ENCODE measurements at places on chromosomes 3 and 15.
A peak's percentile ranks its signal among the peaks of the same experiment; 100 is the strongest.

DNA sequence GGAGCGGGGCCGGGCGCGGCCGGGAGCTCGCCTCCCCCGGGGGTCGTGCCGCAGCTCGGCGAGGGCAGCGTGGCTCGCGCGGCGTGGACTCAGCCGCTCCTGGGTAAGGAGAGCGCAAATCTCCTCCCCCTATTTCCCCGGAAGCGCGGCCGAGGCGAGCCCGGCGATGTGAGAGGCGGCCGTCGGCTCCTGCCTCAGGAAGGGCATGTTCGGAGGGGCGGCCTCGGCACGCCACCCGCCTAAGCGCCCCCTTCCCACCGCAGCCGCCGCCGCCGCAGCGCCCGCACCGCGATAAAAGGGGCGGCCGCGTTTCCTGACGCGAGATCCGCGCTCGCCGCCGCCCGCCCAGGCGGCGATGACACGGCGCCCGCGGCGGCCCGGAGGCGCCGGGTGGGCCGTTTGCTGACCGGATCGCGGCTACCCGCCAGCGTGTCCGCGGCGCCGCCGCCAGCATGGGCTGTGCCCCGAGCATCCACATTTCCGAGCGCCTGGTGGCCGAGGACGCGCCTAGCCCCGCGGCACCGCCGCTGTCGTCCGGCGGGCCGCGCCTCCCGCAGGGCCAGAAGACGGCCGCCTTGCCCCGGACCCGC, at the start of gene PDE8A:
Gene PDE8A (plus strand): TSS at position 146 of the 590 bp plus-strand sequence. CDS start 307 bp downstream, at position 453.
- DNase-seq = peak; percentile 43

GRCh38 chr3:45583021-45583851, 11.3 kb upstream of the LIMD1 start:
- DNase-seq = no peak

DNA sequence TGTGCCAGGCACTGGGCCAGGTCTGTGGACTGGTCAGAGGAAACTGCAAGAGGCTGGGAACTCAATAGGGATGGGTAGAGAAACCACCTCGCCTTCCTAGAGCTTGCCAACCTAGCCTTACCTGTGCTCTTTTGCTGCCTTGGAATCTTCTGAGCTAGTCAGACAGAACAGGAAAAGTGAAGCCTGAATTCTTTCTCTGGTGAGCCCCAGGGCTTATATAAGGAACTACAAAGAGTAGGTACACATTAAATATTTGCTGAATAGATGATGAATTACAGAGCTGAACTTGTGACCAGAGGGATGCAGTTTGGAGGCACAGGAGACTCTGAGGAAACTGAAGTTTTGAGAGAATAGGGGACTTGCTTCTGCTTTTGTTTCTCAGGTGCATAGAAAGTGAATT, 15.6 kb upstream of the FBXW12 start:
- DNase-seq = no peak

DNA sequence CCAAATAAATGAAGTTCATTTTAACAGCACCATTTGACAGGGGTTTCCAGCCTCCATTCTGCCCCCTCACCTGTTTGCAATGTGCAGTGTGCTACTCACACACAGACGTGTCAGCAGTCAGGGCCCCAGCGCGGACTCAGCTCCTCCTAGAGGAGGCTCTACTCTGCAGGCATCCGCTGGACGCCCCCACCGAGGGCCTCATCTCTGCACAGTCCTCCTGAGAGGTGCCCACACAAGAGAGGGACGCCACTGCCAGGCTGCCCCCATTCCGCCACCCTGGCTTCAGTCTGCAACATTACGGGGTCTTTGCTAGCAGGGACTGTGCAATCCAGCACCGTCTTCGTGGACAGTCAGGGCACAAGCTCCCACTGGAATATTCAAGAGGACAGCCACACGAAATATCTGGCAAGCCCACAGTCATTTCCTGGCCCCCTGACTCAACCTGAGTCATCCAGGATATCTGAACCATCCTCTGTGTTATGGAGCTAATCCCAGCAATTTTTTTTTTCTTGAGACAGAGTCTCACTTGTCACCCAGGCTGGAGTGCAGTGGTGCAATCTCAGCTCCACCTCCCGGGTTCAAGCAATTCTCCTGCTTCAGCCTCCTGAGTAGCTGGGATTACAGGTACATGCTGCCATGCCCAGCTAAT, 255.0 kb downstream of the OCA2 start:
- DNase-seq = no peak

DNA sequence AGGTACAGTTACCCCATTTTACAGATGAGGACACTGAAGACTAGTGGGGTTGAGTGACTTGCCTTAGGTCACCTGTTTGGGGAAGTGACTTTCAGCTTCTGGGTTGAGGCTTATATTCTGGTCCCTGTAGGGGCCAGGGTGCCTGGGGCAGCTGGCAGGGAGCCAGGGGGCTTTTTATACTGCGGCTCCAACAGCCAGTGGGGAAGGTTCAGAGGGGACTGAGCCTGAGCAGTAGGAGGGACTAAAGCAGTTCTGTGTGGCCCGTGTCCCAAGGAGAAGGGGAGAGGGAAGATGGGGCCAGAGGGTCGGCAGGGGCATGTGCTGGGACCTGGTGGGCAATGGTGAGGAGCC, 37.7 kb downstream of the SLC6A6 start:
- DNase-seq = no peak

- DNase-seq = no peak
These were observed 286.0 kb upstream of the ZPLD1 start for GRCh38 chr3:102148598-102149337.

- no peak for DNase-seq
These were observed 116.5 kb downstream of the CMSS1 start for GRCh38 chr3:99933971-99934750.

- no peak for DNase-seq
These were observed 23.5 kb upstream of the SQOR start for GRCh38 chr15:45611305-45611704.

DNA sequence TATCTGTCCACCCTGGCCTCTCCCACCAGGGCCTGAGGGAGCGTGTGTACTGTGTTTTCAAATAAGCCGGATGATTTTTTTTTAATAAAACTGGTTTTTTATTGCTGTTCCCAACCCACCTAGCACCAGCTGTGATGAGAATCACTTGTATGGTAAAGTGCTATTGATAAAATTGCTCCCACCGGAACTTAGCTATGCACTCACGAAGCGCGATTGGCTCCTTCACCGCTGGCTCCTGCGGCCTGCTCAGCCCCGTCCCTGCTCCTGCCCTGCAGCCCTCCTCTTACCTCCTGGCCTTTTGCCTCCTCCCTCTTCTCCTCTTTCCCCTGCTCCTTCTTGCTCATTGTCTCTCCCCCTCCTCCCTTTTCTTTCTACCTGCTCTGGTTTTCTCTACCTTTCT, 183.7 kb downstream of the TLE3 start:
- DNase-seq = no peak

- DNase-seq = no peak
These were observed 84.0 kb upstream of the TRA2B start for GRCh38 chr3:186021673-186022362.

DNA sequence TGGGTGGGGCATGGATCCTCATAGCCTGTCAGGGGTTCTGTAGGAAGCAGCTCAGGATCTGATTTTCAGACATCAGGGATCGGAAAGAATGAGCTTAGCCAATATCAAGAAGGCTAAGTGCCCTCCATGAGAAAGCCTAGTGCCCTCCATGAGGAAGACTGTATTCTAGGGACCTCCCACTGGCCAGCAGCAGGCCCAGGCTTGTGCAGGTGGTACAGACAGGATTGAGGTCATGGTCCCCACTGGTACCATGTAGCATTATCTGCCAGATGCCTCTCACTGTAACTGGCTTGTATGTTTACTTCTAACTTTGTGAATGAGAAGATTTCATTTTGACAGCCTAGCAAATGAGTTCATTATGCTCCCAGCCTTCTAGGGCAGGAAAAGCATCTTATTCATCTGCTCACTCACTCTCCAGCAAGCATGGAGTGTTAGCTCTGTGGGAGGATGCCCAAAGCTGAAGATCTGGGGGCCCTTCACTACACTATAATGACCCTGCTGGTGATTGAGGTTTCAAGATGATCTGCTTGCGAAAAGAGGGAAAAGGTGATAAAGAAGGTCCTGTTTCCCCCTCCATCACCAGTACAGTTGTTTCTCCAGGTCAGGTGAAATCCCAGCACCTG, 7.5 kb downstream of the EPHB1 start:
- DNase-seq = no peak

DNA sequence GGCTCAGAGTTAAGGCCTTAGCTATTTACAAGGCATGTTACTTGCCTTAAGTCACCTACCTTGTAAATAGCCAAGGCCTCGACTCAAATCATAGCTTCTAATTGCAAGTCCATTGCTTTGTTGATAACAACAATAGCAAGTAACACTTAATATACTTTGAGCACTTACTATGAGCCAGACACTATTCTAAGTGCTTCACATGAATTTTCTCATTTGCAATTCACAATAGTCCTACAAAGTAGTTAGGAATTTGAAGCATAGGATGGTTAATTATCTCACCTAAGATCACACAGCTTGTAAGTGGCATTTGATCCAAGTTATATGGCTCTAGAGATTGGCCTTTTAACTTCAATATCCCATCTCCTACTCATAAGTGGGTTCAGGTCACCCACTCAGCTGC, 28.4 kb downstream of the SLC9A9 start:
- no peak for DNase-seq

- no peak for DNase-seq
These were observed 280.5 kb downstream of the TBL1XR1 start for GRCh38 chr3:176916777-176917176.

DNA sequence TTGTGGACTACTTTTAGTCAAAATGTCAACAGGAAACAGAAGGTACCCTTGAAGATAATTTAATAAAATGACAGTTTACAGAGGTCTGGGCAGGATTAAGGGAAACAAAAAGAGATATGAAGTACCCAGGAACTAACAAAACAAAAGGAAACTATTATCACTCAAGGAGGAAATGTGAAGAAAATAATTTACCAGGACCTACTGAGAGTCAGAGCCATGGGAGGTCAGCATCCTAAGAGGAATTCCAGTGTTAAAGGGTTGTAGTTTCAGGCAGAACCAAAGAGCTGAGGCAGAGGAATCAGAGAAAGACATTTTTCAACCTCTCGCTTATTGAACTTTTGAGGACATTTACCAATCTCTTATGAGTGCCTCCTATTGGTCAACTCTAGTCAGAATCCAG, 408.9 kb upstream of the CBLB start:
- DNase-seq = no peak

DNA sequence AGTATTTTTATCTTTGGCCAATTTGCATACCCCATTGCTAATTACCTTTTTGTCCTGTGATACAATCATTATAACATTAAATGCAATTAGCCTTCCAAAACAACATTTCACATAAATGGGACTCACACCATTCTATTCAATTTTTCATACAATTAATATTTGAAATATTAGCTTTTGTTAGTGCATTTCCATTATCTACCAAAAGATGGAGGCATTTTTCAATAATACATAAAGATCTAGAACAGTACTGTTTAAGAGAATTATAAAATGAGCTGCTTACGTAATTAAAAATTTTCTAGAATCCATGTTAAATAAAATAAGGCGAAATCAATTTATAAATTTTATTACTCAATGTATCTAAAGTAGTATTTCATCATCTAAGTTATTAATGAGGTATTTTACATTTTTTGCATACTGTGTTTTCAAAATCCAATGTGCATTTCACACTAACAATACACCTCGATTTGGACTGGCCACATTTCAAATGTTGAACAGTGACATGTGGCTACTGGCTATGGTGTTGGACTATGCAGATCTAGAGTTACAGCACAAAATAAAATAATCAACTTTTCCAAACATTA, 74.3 kb downstream of the TJP1 start:
- no peak for DNase-seq

DNA sequence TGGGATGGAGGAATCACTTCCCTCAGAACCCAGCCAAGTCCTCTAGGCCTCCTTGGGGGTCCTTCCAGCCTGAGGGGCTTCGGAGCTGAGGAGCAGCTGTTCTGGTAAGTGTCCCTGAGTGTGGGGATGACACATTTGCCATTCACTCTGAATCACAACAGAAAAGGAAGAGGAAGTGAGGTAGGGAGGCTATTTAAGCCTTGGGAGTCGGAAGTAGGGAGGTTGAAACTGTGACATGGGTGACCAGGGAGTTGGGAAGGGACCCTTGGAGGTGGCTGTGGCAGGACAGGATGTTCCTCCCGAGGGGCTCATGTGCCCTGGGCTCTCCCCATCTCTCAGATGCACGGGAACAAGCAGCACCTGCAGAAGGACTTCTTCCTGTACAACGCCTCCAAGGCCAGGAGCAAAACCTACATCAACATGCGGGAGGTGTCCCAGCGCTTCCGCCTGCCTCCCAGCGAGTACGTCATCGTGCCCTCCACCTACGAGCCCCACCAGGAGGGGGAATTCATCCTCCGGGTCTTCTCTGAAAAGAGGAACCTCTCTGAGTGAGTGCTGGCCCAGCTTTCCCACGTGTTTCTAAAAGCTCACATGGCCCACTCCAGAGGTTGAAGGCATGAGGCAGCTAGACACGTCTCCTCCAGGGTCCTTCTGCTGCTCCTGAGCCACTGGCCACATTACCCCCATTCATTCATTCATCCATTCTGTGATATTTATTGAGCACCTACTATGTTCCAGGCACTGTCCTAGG, 43.3 kb downstream of the CAPN3 start:
- DNase-seq = no peak

- no peak for DNase-seq
These were observed 40.6 kb downstream of the ADIPOQ start for GRCh38 chr3:186882881-186883685.

- DNase-seq = no peak
These were observed 8.5 kb downstream of the ITPKA start for GRCh38 chr15:41501931-41502794.

DNA sequence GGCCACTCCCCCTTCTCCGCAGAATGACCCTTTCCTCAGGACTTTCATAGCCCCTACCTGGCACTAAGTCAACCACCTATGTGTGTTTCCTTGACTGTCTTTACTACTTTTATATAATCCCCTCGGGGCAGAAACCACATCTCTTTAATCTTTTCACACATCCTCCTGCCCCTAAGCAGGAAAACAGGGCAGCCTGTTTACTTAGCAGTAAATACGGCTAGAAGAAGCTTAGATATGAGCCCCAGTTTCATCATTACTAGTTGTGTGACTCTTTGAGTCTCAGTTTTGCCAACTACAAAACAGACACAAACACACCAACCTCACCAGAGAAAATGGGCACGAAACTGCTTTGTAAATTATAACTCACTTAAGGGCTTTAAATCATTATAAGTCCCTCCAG, 98.3 kb downstream of the CYP19A1 start:
- no peak for DNase-seq

DNA sequence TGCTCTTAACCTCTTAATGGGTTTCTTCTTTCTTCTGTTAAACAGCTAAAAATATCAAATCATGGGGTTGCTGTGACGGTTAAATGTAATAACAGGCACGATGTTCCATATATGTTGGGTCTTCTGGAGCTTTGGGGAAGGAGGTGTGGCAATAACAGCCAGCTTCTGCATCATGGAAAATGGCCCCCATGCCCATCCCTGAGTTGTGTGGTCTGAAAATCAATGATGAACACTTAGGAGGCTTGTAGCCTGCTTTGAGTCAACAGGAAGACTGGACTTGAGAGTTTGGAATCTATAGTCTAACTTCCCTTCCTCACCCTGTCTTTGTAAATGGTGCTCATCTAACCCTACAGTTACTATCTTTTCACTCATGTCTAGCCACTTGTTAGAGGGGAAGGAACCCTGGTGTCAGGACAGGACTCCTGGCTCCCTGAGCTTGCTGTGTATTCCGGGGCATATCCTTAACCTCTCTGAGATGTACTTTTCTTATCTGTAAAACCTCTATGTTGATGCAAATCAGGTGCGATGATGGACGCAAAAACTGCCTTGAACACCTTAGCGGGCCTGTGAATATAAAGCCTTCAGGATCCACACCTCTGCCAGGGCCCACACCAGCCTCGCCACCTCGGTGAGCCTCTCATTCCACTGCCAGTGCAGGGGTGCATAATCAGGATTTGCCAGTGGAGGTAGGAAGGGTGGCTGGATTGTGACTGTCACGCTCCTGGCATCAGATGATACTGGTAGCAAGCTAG, 27.5 kb downstream of the SMAD3 start:
- DNase-seq = no peak

GRCh38 chr3:64905906-64906410, 218.2 kb upstream of the ADAMTS9 start:
- DNase-seq = no peak
